Cardiac ventricle fibroblast (primary cell): ENCODE measurements at places on chromosomes 4 and X. TPM values are rescaled to one million over a fixed set of nuclear protein-coding genes. Genes with fewer than 3 reads are reported as not detected.

ATP2B3 gene
- not detected in 2 replicates for total RNA-seq

TEX11 gene
- not detected in 2 replicates for total RNA-seq

CAPN6 gene
- total RNA-seq, result 0.05 TPM in 1 of 2 replicates, not detected in the other

GAGE12J gene
- total RNA-seq, result not detected in 2 replicates

HTR2C gene
- total RNA-seq, result not detected in 2 replicates

CFAP99 gene
- not detected in 2 replicates for total RNA-seq

HAND2 gene
- total RNA-seq, result 14.4 and 15.3 TPM in 2 replicates

LARP7 gene
- total RNA-seq, result 21.9 and 23.5 TPM in 2 replicates

ALG13 gene
- total RNA-seq, result 22.2 and 37.2 TPM in 2 replicates

CT47B1 gene
- total RNA-seq, result not detected in 2 replicates

LIMCH1 gene
- total RNA-seq, result 4.6 and 9.8 TPM in 2 replicates

MAEA gene
- 68.8 and 70.0 TPM in 2 replicates for total RNA-seq

SUPT20HL2 gene
- not detected in 2 replicates for total RNA-seq

IRAK1 gene
- 48.9 and 56.3 TPM in 2 replicates for total RNA-seq

SPP1 gene
- not detected in 2 replicates for total RNA-seq

GIMD1 gene
- total RNA-seq, result not detected in 2 replicates

CITED1 gene
- total RNA-seq, result not detected in 2 replicates

TLL1 gene
- 0.24 and 0.31 TPM in 2 replicates for total RNA-seq

JAKMIP1 gene
- total RNA-seq, result not detected in 2 replicates

EDA gene
- total RNA-seq, result 0.50 and 0.68 TPM in 2 replicates

CCKAR gene
- not detected in 2 replicates for total RNA-seq

HSFX3 gene
- total RNA-seq, result not detected in 2 replicates

CENPVL1 gene
- total RNA-seq, result not detected in 2 replicates

BST1 gene
- 4.9 and 9.5 TPM in 2 replicates for total RNA-seq

CLRN2 gene
- not detected in 2 replicates for total RNA-seq

XPNPEP2 gene
- total RNA-seq, result 81.5 and 86.4 TPM in 2 replicates

GRIPAP1 gene
- 13.2 and 14.8 TPM in 2 replicates for total RNA-seq

GUCY1B1 gene
- total RNA-seq, result 6.8 and 8.5 TPM in 2 replicates

TBX22 gene
- 0.05 and 0.31 TPM in 2 replicates for total RNA-seq

PRDM8 gene
- total RNA-seq, result 2.7 and 3.5 TPM in 2 replicates

NCAPG gene
- total RNA-seq, result 2.1 and 2.3 TPM in 2 replicates

MAGEA9B gene
- total RNA-seq, result not detected in 2 replicates

BMX gene
- total RNA-seq, result 0.15 TPM in 1 of 2 replicates, not detected in the other

GLUD2 gene
- total RNA-seq, result 7.3 and 8.2 TPM in 2 replicates

PPBP gene
- not detected in 2 replicates for total RNA-seq

ENPP6 gene
- not detected in 2 replicates for total RNA-seq

CRMP1 gene
- 0.06 TPM in 1 of 2 replicates, not detected in the other for total RNA-seq

SCML2 gene
- 0.54 and 1.2 TPM in 2 replicates for total RNA-seq

DSPP gene
- total RNA-seq, result not detected in 2 replicates

PDZD4 gene
- total RNA-seq, result 0.69 and 1.3 TPM in 2 replicates

GBA3 gene
- not detected in 2 replicates for total RNA-seq

CABS1 gene
- not detected in 2 replicates for total RNA-seq

SEL1L3 gene
- total RNA-seq, result 26.6 and 41.6 TPM in 2 replicates

SSX3 gene
- not detected in 2 replicates for total RNA-seq

GAGE12H gene
- total RNA-seq, result not detected in 2 replicates

CLCN4 gene
- total RNA-seq, result 6.2 and 6.8 TPM in 2 replicates

PDLIM3 gene
- 12.6 and 18.0 TPM in 2 replicates for total RNA-seq

SOD3 gene
- total RNA-seq, result 183 and 187 TPM in 2 replicates

TCEAL1 gene
- 33.1 and 42.1 TPM in 2 replicates for total RNA-seq

ELOVL6 gene
- 5.0 and 5.9 TPM in 2 replicates for total RNA-seq

CTAG1A gene
- not detected in 2 replicates for total RNA-seq

PPP3CA gene
- 34.1 and 37.0 TPM in 2 replicates for total RNA-seq

SYNPO2 gene
- 9.0 and 10.1 TPM in 2 replicates for total RNA-seq

ARHGEF6 gene
- 4.2 and 5.1 TPM in 2 replicates for total RNA-seq

CDKN2AIP gene
- 9.7 and 10.1 TPM in 2 replicates for total RNA-seq

FGFBP2 gene
- 0.73 and 1.3 TPM in 2 replicates for total RNA-seq

MAGEC1 gene
- not detected in 2 replicates for total RNA-seq

SLC16A2 gene
- 17.5 and 17.6 TPM in 2 replicates for total RNA-seq

SAT1 gene
- total RNA-seq, result 496 and 522 TPM in 2 replicates
